ENCODE measurements at places on chromosomes 6 and 20.

DNA sequence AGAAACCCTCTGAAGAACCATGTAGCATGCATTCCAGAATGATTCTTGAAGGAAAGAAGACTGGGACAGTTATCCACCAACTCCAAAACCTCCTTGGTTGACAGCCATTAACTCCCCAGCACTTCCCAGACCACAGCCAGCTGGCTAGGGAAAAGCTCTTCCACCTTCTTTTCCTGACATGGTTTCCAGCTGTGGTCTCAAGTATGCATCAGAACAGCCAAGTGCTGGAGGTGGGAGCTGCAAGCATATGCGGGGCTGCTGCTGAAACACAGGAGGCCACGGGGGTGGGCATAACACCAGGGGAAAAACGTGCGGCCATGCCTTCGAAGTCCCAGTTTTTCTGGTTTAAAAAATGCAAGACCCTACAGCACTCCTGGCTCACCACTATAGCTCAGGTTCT, 108.0 kb upstream of the FAM184A start:
- no peak for DNase-seq

- no peak for DNase-seq
Measured at GRCh38 chr20:17965042-17965697, 3.4 kb downstream of the SNX5 start.

DNA sequence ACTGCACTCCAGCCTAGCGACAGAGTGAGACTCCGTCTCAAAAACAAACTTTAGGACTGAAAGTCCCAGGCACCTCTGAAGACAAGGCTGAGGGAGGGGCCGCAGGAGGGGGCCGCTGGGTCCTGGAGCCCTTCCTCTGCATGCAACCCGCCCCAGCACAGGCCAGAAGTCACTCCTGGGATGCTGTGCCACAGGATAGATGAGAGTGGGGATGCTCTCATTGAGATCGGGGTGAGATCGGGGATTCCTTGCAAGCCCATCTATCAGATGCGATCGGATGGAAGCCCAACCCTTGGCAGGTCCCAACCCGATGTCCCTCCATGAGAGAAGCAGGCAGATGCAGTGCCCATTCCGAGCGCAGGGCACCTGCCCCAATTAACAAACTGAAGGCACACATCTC, 66.5 kb downstream of the WDR27 start:
- no peak for DNase-seq

DNA sequence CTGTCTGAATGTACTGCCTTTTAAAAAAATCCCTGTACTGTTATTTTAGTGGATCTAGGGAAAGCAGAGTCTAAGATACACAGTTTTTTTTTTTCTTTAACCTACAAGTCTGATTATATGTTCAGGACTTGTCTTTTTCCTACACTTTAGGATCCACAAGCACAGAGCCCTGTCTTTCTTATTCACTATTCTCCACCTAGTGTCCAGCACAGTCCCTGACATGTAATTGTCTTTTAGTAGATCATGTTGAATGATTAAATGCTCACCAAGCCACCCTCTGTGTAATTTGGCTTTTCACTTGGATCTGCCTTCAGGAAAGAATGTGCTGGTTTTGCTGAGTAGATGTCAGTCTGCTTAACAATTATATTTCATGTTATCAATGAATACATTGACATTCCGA, 35.8 kb upstream of the YWHAB start:
- no peak for DNase-seq

GRCh38 chr6:155915651-155916050, 460.0 kb upstream of the NOX3 start:
- DNase-seq, result no peak

- no peak for DNase-seq
Measured at GRCh38 chr6:46421939-46422338, 69.3 kb downstream of the RCAN2 start.

GRCh38 chr20:63527184-63527583, 6.6 kb downstream of the PPDPF start:
- DNase-seq, result no peak

GRCh38 chr6:148035806-148036390, 306.7 kb upstream of the SASH1 start:
- no peak for DNase-seq

DNA sequence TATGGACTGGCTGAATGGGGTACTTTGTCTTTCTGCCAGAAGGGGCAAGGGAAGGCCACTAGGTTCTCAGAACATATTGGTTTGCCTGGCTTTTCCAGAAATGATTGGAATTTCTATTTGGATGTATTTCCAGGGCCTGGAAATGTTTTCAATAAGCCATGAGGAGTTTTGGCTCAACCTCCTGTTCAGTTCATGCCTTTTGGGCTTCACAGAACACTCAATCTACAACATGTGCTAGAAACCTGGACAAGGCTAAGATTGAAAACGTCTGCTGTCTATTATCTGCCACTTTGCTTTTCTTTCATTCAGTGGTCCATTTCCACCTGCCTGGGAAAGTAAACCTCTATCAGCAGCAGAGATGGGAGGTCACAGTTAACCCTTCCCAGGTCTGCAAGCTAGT, 793.4 kb downstream of the TENT5A start:
- DNase-seq, result no peak

DNA sequence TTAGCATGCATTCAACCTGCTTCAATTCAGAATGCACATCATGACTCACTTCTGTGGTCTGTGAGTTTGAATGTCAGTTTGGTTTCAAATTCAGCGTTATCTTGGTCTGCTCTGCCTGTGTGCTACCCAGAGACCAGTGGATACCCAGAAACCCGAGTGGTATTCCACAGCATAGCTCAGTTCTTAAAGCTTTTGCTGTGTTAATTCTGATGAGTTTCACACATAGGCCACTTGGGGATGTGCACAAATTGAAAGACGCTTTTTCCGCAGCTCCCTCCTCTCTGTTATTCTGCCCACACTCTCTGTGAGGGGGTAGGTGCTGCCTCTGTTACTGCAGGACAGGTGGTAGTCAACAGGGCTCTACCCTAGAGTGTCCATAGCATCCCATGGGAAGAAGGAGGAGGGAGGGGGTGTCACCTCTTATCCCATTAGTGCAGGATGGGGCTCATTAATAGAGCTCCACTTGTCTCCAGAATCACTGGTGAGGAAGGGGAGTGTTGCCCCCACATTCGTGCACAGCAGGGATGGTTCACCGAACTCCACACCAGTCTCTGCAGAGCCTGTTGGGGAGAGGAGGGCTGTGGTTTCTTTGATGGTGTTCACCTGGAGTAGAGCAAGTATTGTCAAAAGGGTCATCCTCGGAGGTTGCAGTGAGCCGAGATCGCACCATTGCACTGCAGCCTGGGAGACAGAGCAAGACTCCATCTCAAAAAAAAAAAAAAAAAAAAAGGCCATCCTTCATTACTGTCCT, 29.2 kb upstream of the SDCBP2 start:
- peak; percentile 64 for DNase-seq

DNA sequence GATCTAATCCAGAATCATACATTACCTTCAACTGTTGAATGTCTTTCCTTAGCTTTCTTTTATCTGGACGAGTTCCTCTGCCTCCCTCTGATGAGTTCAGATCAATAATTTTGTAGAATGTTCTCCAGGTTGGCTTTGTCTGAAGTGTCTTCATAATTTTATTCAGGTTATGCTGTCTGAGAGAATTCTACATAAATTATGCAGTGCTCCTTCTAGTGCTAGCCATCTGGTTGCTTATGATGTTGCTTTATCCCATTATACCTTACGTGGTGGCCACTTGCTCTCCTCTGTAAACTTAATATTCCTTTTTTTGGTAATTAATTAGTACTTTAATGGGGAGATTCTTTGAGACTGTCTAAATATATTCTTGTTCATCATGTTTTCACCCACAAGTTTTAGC, 67.7 kb upstream of the PTCHD4 start:
- DNase-seq, result no peak

DNA sequence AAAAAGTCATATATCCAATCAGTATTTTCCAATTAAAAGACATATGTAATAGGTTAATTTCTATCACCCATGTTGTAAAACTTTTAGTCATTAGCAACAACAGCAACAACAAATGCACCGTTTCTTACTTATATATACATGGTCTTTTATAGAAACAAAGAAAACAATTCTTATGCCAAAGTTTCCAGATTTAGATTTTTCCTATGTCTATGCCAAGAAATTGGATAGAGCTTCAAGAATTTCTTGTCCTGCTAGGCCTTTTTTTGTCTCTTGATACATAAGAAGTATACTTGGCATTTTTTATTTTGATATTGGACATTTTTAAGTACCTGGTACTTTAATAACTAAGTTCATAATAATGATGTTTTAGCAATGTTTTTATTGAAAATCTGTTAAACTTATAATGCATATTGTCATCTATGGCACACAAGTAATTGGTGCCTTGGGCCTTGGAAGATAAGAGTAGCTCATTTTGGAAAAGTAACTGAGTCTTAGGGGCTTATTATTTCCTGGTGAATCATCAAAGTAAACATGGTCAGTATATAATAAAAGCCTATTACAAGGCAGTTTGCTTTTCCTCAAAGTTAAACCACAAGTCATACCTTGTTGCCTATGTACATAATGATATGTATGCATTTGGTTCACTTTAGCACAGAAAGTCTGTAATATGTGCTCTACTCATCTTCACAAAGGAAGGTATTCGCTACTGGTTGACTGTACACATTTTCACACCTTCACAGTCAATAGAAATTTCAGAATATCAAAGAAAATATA, 10.1 kb upstream of the FRK start:
- no peak for DNase-seq

DNA sequence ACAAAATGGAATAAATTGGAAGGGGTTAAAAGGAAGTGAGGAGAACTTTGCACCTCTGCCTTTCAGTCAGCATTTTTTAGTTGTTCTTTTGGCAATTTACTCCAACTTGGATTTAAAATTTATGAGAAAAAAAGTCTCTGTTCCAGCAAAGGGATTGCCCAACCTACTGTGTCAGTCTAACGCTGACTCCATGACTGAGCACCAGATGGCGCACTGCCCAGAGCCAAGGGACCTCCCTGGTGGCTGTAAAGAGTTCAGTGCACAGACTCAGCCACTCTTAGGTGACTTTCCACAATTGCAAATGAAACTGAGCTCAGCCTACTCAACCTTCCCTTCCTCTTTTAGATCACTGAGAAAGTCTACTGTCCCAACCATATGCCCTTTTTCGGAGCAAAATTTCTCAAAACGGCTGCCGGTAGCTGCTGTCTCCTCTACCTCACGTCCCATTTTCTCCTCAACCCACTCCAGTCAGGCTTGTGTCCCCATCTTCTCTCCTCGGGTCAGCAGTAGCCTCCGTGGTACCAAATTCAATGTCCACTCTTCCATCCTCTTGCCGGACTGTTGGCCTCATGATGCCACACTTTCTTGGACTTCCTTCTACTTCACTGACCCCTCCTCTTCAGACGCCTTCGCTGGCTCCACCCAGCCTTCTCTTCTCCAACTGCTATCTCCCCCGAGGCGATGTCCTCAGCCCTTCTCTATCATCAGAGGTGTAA, 38.7 kb downstream of the GSTA2 start:
- DNase-seq, result peak; percentile 75

DNA sequence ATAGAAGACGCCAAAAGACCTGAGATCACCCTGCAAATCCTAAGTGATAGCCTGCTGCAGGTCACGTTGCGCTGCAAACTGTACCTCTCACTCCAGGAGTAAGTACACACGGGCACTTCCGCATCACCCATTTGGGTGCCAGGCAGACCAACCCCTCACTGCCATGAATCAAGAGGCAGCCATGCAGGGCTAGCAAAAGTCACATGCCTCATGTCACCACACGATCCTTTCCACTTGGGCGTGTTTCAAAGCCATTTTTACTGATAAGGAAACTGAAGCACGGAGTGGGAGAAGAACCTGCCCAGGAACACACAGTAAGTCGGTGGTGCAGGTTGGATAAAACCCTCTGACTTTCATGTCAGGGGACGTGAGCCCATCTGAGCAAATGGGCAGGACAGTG, 37.0 kb downstream of the BPIFB1 start:
- DNase-seq, result no peak

- DNase-seq, result no peak
Measured at GRCh38 chr6:125558241-125558843, 191.1 kb upstream of the HEY2 start.

DNA sequence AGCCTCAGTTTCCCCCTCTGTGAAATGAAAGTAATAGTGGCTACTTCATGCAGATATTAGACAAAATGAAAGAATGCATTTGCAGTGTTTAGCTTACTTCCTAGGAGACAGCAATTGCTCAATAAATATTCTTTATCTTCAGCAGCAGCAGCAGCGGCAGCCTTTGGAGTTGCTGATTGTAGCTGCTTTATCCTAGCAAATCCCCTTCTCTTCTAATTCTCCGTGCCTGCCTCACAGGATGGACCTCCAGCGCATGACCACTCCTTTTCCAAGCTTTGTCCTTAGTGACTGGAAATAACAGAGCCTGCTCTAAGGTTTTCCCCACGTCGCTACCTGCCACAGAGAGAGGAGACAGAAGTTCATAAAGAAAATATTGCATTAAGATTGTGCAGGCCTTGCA, 279.8 kb downstream of the TSHZ2 start:
- DNase-seq, result no peak

- peak; percentile 97 for DNase-seq
Measured at GRCh38 chr20:24992487-24993205, at the start of gene APMAP. APMAP (minus strand) TSS chr20:24992751; CDS start chr20:24992688, 63 bp downstream.

DNA sequence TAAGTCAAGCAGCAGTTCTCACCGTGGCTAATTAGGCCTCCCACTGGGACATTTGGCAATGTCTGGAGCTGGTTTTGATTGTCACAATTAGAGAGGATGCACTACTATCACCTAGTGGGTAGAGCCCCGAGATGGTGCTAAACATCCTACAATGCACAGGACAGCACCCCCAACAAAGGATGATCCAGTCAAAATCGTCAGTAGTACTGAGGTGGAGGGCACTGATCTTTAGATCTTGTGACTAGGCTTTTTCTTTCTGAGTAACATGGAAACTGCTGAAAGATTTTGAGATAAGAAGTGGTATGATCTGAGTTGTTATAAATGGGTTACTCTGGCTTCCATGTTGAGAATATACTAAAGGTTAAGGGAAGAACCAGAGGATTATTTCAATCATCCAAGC, 12.0 kb downstream of the UBD start:
- peak; percentile 34 for DNase-seq

DNA sequence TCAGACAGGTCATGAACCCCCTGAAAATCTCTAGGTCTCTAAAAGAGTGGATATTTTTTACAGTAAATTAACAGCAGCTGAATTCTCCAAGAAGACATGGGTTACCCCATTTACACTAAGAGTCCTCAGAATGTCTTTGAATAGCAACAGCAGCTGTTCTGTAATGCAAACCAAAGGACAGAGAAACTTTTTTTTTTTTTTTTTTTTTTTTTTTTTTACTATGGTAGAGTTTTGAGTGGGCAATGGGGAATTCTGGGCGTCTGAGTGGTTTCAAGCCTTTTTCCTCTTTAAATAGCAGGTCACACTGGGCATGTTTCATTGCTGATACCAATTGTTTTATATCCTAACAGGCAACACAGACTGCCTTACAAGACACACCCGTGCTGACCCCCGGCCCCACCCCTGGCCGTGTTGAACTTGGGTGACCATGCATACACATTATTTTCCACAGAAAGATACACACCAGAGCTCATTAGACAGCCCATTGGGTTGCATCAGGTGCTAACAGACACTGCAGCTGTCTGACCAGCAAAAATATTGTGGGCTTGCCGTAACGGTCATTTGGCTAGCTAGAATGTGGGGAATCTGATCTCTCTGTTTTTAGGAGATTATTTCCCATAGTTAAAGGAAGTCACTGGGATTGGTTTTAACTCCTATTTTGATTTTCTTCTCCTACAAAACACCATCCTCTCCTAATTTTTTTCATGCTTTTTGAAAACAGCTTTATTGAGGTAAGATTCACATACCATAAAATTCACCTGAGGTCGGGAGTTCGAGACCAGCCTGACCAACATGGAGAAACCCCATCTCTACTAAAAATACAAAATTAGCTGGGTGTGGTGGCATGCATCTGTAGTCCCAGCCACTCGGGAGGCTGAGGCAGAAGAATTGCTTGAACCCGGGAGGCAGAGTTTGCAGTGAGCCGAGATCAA, 26.7 kb upstream of the IRF4 start:
- DNase-seq, result no peak

- DNase-seq, result no peak
Measured at GRCh38 chr20:47379433-47380150, 23.1 kb upstream of the ZMYND8 start.

Data from activated CD4-positive, alpha-beta memory T cell treated with anti-CD3 and anti-CD28 coated beads for 36 hours (primary cell).